ENCODE measurements at places on chromosomes 1 and 21.
A peak's percentile ranks its signal among the peaks of the same experiment; 100 is the strongest.

- no peak overlapping the region for H3K27ac ChIP-seq
- H3K4me3 ChIP-seq, result no peak overlapping the region
- H3K36me3 ChIP-seq, result no peaks in the 10 kb centered on the region
- no peaks in the 10 kb centered on the region for H3K27me3 ChIP-seq
- peaks cover 12% of the 10 kb centered on the region for H3K4me1 ChIP-seq
Measured at GRCh38 chr1:164736137-164736536, 177.2 kb downstream of the PBX1 start.

DNA sequence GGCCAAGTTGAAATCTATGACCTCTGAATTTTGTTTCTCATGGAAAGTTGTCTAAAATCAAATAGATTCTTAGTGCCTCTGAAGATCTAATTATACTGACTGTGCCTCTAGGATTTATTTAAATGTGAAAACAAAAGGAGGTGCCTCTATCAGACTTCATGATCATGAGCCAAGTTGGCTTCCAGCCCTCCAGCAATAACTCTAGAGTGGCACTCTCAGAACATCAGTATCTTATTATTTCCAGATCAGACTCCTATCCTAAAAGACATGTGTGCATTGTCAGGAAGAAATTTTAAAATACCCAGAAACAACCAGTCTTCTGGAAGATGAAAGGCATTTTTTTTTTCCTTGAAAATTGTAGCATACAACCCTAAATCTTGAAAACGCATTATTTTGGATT is 368.0 kb downstream of the PDE4B start:
- H3K27ac ChIP-seq, result no peak overlapping the region
- DNase-seq, result no peak
- H3K4me1 ChIP-seq, result no peaks in the 10 kb centered on the region
- H3K4me3 ChIP-seq, result no peak overlapping the region
- H3K27me3 ChIP-seq, result no peaks in the 10 kb centered on the region

GRCh38 chr1:184973272-184974055 is 844 bp downstream of the NIBAN1 start:
- no peaks in the 10 kb centered on the region for H3K36me3 ChIP-seq
- no peaks in the 10 kb centered on the region for H3K27me3 ChIP-seq
- peak overlapping the region; percentile 77 for H3K4me3 ChIP-seq
- peak; percentile 79 for DNase-seq

GRCh38 chr1:84890566-84890965 is 2.4 kb downstream of the LPAR3 start:
- peaks cover 14% of the 10 kb centered on the region for H3K4me1 ChIP-seq
- peaks cover 44% of the 10 kb centered on the region for H3K27me3 ChIP-seq
- no peaks in the 10 kb centered on the region for H3K36me3 ChIP-seq
- DNase-seq, result no peak

- H3K4me1 ChIP-seq, result peaks cover 13% of the 10 kb centered on the region
- peak overlapping the region; percentile 47 for H3K4me3 ChIP-seq
- H3K36me3 ChIP-seq, result no peaks in the 10 kb centered on the region
- peak overlapping the region; percentile 89 for H3K27ac ChIP-seq
Measured at GRCh38 chr1:162635418-162635817, 3.2 kb downstream of the DDR2 start.

GRCh38 chr1:77688939-77689338 is 6.5 kb upstream of the ZZZ3 start:
- no peak overlapping the region for H3K27ac ChIP-seq
- no peak overlapping the region for H3K4me3 ChIP-seq
- H3K4me1 ChIP-seq, result peaks cover 15% of the 10 kb centered on the region
- no peak for DNase-seq

Measured in stomach (tissue), 19 donors.